MCF 10A (cell line): ENCODE measurements at places on chromosomes 11 and 22. TPM values are rescaled to one million over a fixed set of nuclear protein-coding genes. Genes with fewer than 3 reads are reported as not detected.
A peak's percentile ranks its signal among the peaks of the same experiment; 100 is the strongest.

DNA sequence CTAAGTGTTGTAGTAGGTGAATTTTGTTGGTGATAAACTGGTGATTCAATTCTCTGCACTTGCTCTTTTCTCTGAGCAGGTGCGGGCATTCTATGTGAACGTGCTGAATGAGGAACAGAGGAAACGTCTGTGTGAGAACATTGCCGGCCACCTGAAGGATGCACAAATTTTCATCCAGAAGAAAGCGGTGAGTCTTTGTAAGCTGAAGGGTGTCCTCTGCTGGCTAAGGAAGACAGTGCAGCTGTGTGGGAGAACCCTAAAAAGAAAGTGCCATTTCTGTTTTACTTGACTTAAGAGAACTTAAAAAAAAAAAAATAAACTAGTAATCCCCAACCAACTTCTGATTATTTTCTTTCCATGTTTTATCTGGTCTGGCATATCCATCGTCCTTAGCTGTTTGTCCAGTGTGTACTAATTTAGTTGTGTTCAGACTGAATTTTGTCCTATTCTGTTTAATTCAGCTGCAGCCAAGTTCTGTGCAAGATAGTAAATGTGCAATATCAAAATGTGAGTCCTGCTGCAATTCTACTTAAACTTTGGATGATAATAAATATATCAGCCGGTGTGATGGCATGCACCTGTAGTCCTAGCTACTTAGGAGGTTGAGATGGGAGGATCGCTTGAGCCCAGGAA lies 29.6 kb downstream of the CAT start:
- H3K36me3 ChIP-seq, result peaks cover 48% of the 10 kb centered on the region
- H3K4me1 ChIP-seq, result no peaks in the 10 kb centered on the region
- peak; percentile 57 for DNase-seq
- H3K27ac ChIP-seq, result no peak overlapping the region
- H3K27me3 ChIP-seq, result no peaks in the 10 kb centered on the region
- H3K4me3 ChIP-seq, result no peak overlapping the region

The RIMBP3B gene
- total RNA-seq, result not detected in 2 replicates

DNA sequence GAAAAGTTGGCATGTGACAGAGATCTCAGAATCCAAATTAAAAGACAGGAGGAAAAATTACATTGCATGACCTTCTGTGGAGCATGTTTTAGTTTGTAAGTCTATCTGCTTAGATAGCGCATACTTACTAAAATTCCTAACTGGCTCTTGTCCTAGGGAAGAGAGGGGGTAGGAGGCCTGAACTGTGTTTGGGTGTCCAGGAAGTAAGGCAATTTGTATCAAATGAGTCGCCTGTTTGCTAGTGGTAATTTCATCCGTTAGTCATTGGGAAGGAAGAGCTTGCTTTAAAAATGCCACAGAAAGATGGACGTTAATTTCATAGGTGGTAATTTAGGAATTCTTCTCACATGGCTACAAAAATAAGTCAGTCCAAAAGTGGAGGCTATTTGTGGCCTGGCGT lies 18.5 kb downstream of the GRK3 start:
- no peak for DNase-seq
- H3K27ac ChIP-seq, result peak overlapping the region; percentile 35
- H3K4me1 ChIP-seq, result peaks cover 5% of the 10 kb centered on the region
- no peak overlapping the region for H3K4me3 ChIP-seq
- H3K27me3 ChIP-seq, result no peaks in the 10 kb centered on the region

GRCh38 chr11:111779118-111779517 lies 12.9 kb upstream of the PPP2R1B start:
- no peak for DNase-seq
- no peaks in the 10 kb centered on the region for H3K27me3 ChIP-seq
- H3K4me1 ChIP-seq, result no peaks in the 10 kb centered on the region
- no peak overlapping the region for H3K27ac ChIP-seq
- H3K36me3 ChIP-seq, result no peaks in the 10 kb centered on the region

- H3K27me3 ChIP-seq, result no peaks in the 10 kb centered on the region
- H3K36me3 ChIP-seq, result peaks cover 14% of the 10 kb centered on the region
- H3K27ac ChIP-seq, result peak overlapping the region; percentile 86
- H3K4me3 ChIP-seq, result peak overlapping the region; percentile 86
- peak; percentile 68 for DNase-seq
- H3K4me1 ChIP-seq, result peaks cover 18% of the 10 kb centered on the region
Observed at GRCh38 chr11:130314184-130314749, 450 bp downstream of the ZBTB44 start.

The MS4A8 gene
- not detected in 2 replicates for total RNA-seq

GRCh38 chr11:61637277-61637676 lies 42.9 kb upstream of the DAGLA start:
- DNase-seq, result no peak
- H3K27ac ChIP-seq, result no peak overlapping the region
- no peak overlapping the region for H3K4me3 ChIP-seq
- H3K27me3 ChIP-seq, result peaks cover 12% of the 10 kb centered on the region

GRCh38 chr11:120703358-120704152 lies 192.0 kb downstream of the GRIK4 start:
- H3K27ac ChIP-seq, result no peak overlapping the region
- peaks cover 38% of the 10 kb centered on the region for H3K27me3 ChIP-seq

The OR52E8 gene
- not detected in 2 replicates for total RNA-seq

The SEC14L6 gene
- total RNA-seq, result not detected in 2 replicates

GRCh38 chr22:40120848-40121247 lies 56.9 kb upstream of the TNRC6B start:
- H3K36me3 ChIP-seq, result peaks cover 18% of the 10 kb centered on the region
- no peak for DNase-seq
- H3K27ac ChIP-seq, result no peak overlapping the region
- no peaks in the 10 kb centered on the region for H3K27me3 ChIP-seq
- H3K4me3 ChIP-seq, result no peak overlapping the region

GRCh38 chr11:43376594-43376993 lies 17.9 kb downstream of the TTC17 start:
- H3K36me3 ChIP-seq, result peaks cover 40% of the 10 kb centered on the region
- peak; percentile 83 for DNase-seq
- H3K27ac ChIP-seq, result peak overlapping the region; percentile 84
- peaks cover 9% of the 10 kb centered on the region for H3K4me1 ChIP-seq

The TOB2 gene
- 25.4 and 26.9 TPM in 2 replicates for total RNA-seq

DNA sequence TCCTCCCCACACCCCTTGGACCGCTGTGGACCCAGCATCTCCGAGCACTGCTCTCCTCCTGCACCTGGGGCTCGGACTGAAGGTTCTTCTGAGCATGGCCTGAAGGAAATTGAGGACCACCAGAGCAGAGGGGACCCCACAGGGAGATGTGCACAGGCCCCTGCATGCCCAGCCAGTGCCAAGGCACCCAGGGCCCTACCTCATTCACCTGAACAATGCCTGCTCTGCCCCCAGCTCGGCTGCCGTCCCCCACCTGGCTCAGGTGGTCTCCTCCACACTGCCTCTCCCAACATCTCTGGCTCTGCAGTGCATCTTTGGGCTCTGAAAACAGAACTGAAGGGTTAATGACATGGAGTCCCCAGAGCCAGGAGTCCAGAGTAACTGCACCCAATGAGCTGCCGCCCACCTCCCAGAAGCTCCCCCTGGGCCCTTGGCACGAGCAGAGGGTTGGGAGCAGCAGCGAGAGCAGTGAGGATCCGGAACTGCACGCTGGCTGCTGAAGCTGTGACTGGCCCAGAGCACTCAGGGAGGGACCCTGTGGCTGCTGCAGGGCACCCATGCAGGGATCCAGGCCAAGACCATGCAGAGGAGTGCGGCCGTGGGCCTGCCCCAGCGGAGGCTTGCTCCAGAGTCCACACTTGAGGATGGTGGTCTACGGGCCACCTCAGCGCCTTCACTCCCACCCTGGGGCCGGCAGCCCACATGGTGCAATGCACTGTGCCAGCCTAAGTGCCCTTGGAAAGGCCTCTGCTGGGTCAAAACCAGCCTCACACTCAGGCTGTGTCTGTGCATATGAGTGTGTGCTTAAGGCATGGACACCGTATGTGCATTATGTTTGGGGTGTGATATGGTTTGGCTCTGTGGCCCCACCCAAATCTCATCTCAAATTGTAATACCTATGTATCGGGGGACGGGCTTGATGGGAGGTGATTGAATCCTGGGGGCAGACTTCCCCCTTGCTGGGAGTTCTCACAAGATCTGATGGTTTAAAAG lies 686.1 kb downstream of the TBC1D22A start:
- no peaks in the 10 kb centered on the region for H3K36me3 ChIP-seq
- H3K27ac ChIP-seq, result no peak overlapping the region

The MUC2 gene
- total RNA-seq, result 0.02 TPM in 2 replicates

The NADSYN1 gene
- total RNA-seq, result 73.6 and 76.2 TPM in 2 replicates

GRCh38 chr11:33172996-33173395 lies 11.7 kb upstream of the CSTF3 start:
- H3K4me1 ChIP-seq, result peaks cover 6% of the 10 kb centered on the region
- peak; percentile 33 for DNase-seq
- H3K36me3 ChIP-seq, result no peaks in the 10 kb centered on the region
- no peak overlapping the region for H3K27ac ChIP-seq
- H3K27me3 ChIP-seq, result no peaks in the 10 kb centered on the region
- H3K4me3 ChIP-seq, result no peak overlapping the region

DNA sequence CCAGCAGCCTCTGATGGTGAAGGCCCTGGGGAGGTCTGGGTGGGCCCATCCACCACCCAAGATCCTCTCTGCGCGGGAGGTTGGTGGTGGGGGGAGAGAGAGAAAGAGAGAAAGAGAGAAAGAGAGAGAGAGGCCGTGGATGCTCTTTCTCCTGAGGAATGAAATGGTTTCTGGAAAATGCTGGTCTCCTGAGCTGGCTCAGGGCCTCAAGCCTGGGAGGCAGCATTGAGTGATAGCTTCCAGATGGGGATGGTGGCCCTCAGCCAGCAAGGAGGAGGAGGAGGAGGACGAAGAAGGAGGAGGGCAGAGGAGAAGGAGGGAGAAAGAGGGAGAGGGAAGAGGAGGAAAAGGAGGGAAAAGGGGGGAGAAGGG lies 4.6 kb downstream of the TSPAN32 start:
- H3K27ac ChIP-seq, result peak overlapping the region; percentile 39
- no peaks in the 10 kb centered on the region for H3K27me3 ChIP-seq

The CHRNA10 gene
- total RNA-seq, result 2.3 and 2.5 TPM in 2 replicates
